ENCODE measurements at places on chromosomes 11 and 22. TPM values are rescaled to one million over a fixed set of nuclear protein-coding genes. Genes with fewer than 3 reads are reported as not detected.

- no peak for DNase-seq
Observed at GRCh38 chr11:19458231-19458630, 217.5 kb upstream of the E2F8 start.

DNA sequence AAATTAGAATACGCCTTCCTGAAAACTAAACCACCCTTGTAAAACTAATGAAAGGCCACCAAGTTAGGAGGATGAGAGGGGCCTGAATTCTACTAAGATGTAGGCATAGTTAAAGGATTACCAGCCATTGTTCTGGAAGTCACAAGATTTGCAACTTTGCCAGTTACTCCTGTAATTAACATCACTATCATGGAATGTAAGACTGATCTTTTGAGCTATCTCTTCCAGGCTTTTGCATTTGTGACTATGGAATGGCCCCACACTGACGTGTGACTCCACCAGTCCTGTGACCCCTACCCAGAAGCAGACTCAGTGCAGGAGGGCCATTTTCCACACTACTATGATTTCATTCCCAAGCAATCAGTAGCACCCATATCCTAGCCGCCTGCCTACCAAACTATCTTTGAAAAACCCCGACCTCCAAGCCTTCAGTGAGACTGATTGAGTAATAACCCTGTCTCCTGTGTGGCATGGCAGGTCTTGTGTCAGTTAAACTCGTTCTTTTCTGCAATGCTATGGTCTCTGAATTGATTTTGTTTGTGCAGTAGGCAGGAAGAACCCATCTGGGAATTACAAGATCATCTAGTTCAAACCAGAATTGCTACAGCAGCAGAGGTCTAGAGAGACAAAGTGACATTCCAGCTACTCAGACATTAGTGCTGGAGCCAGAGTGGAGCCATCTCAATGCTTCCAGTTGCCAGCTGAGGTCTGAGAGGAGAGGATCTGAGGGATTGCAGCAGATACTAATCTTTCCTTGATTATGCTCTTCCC is 1.9 kb upstream of the CTSF start:
- DNase-seq: no peak

- DNase-seq: no peak
Observed at GRCh38 chr11:125946712-125947418, 1.0 kb downstream of the VSIG10L2 start.

- DNase-seq: no peak
Observed at GRCh38 chr11:32311346-32312065, 123.8 kb downstream of the WT1 start.

DNA sequence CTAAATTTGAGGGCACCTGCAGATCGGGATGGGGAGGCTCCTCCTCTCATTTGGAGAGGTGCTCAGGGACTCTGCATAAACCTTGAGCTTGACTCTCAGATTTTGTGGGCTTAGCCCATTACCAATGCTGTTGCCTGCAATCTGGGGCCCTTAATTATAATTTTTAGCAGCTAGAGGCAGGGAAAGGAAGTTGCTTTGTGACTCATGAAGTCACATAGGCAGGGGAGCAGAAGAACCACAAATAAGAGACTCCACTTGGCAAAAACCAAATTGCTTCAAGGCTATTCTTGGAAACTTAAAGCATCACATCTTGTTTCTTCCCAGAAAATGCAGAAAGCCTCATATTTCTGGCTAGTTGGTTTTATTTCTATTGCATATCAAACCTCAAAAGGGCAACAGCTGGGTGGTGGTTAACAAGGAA is 46.9 kb downstream of the MICAL2 start:
- DNase-seq: no peak

- DNase-seq: no peak
Observed at GRCh38 chr11:43200031-43200430, 111.8 kb upstream of the API5 start.

DNA sequence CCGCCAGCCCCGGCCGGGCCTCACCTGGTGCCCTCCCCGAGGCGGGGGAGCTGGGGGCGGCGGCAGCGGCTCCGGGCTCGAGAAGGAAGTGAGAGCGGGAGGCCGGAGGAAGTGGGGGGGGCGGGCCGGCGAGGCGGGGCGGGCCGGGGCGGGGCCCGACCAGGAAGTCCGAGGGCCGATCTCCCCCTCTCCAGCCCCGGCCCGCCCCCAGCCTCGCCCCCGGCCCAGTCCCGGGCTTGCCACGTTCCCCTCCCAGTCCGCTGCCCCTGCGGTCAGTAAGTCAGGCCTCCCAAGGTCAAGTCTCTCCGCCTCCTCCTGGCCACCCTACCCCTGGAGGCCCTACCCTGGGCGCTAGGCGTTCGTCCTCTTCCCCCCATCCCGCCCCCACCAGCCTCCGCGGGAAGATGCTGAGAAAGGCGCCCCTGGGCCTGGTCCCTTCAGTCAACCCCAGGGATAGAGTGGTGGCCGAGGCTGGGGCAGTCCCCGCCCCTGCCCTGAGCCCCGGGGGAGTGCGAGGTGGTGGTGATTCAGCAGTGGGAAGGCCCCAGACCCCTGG is at the start of gene RHOG:
Gene RHOG (minus strand): TSS at position 90 of the 556 bp plus-strand sequence. CDS start 12,821 bp downstream, outside the sequence.
- peak; percentile 56 for DNase-seq

DNA sequence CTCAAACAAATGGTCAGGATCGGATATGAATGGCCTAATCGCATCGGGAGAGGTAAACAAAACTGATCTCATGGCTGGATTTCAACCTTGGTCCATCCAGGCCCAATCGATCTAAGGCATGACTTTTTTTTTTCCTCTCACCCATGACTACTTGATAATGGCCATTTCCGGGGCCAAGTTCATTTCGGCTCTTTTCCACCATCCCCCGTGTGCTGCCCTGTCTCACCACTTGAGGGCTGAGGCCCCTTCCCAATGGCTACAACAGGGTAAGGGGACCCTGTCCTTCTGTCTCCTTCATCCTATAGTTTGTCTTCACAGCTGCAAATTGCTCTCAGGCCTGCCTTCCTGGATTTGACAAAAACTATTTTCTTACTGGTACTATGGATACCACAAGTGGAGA is 26.7 kb downstream of the GRAP2 start:
- no peak for DNase-seq

DNA sequence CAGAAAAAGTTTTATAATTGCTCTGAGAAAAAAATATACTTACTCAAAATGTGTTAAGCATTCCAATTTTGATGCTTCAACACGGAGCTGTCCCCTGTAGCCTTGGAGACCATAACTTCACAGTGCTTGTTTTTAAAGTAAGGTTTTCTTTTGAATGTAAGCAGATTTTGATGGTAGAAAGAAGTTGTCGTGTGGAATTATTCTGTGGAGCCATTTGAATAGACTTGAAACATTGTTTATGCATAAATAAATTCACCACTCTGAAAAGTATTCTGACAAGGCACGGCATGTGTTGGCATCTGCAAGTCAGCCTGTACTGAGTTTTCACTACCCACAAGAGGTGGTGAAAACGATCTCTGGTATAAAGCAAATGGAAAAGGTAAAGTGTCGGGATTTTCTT is 115.5 kb downstream of the UVRAG start:
- DNase-seq: no peak

DNA sequence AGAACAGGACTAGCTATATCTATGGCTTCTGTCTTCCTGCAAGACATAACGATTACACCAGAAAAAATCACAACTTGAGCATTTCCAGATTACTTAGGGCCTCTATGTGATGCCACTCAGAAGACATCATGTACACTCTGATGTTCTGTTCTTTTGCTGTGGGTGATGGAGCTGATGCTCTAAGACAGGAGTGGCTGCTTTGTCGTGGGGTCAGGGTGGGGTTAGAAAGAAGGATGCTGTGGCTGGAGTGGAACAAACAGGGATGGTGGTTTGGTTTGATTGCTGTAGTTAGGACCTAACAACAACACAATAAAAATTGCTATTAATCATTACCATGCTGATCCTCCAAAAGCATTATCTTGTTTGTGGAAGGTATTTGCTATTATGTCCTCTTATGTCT is 120.3 kb upstream of the ARHGAP20 start:
- DNase-seq: no peak

GRCh38 chr11:130315354-130315970 is 745 bp upstream of the ZBTB44 start:
- DNase-seq: no peak

GRCh38 chr11:75189108-75189507 is 38.2 kb downstream of the SLCO2B1 start:
- DNase-seq: no peak

Gene KRTAP5-8
- polyA plus RNA-seq: 1.0 TPM

Gene LMO1
- 0.59 TPM for polyA plus RNA-seq

Gene SOX10
- polyA plus RNA-seq: 1.1 TPM

Gene TUBA8
- 3.7 TPM for polyA plus RNA-seq

Gene LRRC56
- 3.3 TPM for polyA plus RNA-seq

Gene SLC1A2
- polyA plus RNA-seq: 0.14 TPM

Gene MYOD1
- polyA plus RNA-seq: not detected

All from right renal pelvis (tissue), 4 donors.